Cerebellar nuclear complex (tissue), 1 donor: ENCODE measurements at places on chromosomes 2 and 18.

GRCh38 chr2:240248721-240249422, 108.4 kb upstream of the OTOS start:
- DNase-seq, result no peak

DNA sequence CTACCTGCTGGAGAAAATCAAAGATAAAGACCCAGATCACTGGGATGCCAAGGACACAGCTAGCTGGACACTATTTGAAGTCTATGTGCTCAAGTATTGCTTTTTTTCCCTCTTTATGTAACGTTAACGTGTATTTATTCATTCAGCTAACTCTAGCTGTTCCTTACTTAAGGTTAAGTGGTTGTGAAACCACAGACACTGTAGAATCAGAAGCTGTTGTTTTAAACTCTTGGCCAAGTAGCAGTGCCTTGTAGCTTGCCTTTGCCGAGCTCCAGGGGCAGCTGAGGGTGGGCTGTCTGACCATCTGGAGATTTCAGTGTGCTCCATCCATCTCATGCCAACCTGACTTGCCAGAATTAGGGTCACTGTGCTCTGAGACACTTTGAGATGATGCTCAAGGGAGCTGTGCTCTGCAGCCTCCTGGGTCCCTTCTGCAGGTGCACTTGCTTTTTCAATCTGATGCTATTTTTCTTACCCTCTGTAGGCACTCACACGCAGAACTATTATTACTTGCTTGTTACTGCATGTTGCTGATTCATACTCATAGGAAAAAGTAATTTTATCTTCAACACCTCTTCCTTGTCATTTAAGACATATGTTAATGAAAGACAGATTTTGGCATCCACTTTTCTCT, 116.2 kb downstream of the METTL8 start:
- no peak for DNase-seq

DNA sequence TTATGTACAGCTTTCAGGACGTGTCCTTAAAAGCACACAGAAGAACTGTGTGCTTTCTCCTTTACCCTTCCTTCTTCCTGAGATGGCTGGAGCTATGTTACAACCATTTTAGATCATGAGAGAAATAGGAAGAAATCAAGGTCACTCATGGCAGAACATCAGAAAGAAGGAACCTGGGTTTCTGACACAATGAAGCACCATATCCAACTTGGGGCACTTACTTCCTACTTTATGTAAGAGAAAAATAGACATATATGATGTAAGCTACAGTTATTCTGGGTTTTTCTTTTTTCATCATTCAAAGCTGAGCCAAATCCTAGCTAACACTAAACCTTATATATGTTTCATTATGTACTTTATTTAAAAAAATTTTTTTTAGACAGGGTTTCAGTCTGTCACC, 79.5 kb downstream of the FAM161A start:
- DNase-seq, result no peak

DNA sequence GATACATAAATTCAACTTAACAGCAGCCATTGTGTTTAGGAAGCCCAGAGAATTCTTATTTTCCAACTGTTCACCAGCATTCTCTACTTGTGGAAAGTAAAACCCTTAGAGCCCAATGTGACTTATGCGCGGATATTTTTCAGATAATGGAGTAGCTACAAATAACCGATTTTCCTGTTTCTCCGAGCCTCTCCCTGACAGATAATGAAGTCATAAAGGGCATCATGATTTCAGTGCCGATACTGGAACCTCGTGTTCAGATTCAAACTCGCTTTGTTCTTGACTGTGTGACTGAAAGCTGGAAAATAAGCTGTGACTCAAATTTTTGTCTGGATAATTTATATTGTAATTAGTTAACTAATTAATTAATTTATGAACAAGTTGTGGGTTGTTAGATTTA, 228.2 kb downstream of the VAPA start:
- DNase-seq, result no peak

- no peak for DNase-seq
These were observed 83.9 kb downstream of the CBLN2 start for GRCh38 chr18:72460210-72460680.

DNA sequence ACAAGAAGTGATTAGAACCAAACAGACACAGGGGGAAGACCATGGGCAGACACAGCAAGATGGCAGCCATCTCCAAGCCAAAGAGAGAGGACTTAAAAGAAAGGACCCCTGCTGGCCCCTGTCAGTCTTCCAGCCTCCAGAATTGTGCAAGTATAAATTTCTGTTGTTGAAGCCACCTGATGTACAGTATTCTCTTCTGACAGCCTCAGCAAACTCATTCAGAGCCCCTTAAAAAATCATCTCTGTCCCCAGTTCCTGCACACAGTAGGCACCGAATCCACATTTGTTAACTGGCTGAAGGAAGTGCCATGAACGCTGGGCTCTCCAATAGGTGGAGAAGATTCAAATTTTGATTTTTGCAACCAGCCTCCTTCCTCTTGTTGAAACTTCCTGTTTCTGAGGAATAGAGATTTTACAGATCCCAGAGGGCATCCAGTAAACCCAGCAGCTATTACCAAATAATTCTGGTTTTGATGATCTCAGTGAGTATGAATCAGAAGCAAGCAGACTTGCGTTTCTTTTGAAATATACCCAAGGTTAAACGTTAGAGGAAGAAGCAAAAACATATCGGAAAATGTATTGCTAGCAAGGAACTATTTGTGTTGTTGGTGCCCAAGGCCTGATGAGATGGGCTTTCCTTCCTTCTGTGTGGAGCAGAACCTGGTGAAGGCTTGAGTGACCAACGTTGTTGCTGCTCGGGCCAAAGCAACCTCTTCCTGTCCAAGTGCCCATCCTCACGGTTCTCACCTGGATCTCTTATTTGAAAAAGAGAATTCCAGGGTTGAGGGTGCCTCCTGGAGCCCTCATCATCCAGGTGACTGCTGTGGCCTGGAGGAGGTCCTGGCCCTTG, 47.7 kb upstream of the PLB1 start:
- no peak for DNase-seq

- no peak for DNase-seq
These were observed 12.3 kb downstream of the FBLN7 start for GRCh38 chr2:112150447-112150846.

- no peak for DNase-seq
These were observed 36.0 kb downstream of the SLC66A2 start for GRCh38 chr18:79915161-79916127.

DNA sequence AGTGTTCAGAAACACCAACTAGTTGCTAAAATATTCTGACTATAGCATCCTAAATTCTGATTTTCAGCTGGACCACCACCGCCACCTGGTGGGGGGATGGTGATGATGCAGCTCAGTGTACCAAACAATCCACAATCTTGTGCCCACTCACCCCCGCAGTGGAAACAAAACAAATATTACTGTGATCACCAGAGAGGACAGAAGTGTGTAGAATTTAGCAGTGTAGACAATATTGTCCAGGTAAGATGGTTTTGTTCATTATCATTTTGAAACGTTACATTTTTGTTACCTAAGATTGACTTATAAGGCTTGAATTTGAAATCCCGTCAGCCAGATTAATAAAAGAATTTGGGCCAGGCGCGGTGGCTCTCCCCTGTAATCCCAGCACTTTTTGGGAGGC, 31.7 kb upstream of the UBXN4 start:
- DNase-seq, result peak; percentile 8

GRCh38 chr2:109458512-109458911, 155.3 kb downstream of the SEPTIN10 start:
- no peak for DNase-seq

DNA sequence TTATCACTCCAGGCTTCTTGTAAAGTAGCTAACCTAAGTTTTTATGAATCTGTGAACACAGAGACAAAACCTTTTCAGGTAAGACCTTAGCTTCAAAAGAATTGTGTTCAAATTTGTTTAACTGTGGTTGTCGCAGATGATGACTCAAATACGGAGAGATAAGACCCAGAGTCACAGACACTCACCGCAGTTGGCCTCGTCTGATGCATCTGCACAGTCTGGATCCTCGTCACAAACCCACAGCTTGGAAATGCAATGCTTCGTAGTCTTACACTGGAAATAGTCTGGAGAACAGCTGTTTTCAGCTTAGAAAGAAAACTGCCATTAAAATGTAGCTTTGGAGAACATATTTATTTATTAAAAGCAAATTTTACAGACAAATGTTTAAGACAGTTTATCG, 1662.1 kb upstream of the NXPH2 start:
- DNase-seq, result no peak

- DNase-seq, result no peak
These were observed 231.5 kb downstream of the SLC8A1 start for GRCh38 chr2:40220177-40220925.

GRCh38 chr18:77645170-77645872, 395.7 kb downstream of the GALR1 start:
- DNase-seq, result no peak

DNA sequence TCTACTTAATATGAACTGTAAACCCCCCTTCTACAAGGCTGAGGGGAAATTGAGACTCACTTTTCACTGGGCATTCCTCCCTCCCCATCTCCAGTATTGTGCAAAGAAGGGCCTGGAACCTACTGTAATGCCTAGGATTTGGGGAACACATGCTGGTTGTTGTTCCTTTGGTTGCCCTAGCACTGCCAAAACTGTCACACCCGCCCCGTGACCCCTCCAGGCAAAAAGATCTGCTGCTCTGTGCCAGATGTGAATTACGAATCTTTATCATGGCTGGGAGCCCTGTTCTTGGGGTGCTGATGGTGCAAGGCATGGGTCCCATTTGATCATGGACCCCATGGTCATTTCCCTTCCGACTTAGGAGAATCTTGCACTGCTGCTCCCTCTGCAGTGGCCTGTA, 95.4 kb downstream of the CABLES1 start:
- no peak for DNase-seq

- DNase-seq, result no peak
These were observed 7.2 kb downstream of the PTPN4 start for GRCh38 chr2:119766944-119767343.

DNA sequence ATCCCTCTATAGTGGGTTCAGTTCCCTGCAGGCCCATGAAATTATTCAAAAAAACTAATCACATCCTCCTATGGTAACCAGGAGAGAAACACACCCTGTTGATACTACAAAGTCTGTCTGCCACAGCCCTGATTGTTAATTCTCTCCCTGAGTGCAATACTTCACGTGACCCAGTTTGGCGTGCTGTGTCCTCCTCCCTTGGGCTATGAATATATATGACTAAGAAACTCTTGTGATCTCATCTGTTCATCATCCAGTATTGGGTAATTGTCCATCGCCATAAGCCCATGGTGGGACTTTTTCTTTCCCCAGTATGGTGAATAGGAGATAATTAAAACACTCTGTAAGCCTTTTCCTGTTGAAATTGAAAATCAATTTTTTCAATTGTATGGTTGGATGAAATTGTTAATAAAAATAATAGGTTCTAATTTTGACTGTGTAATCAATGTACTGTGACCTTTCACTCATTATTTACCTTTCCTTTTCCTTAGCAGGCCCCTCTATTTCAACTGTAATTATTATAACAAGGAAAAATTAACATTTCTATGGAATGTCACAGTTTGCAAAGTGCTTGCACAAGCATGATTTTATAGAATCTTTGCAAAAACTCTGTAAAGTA, 1822.6 kb downstream of the SUCLG1 start:
- no peak for DNase-seq

DNA sequence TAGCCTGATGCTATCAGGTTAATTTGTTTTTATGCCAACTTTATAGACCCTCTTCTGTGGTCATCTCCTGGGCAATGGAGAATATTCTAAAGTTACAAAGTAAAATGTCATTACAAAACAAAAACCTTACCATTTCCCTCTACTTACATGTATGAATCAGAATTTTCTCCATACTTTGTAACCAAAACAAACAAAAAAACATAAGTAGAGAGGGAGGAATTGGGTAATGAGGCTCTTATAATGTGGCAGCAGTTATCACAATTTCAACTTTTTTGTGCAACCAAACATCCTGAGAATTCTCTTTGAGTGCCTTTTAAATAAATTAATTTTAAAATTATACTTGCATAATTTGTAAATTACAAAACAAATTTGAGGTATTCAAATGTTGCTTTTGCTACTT, 332.8 kb downstream of the TXNL1 start:
- DNase-seq, result no peak

GRCh38 chr18:34660572-34660971, 49.5 kb upstream of the DTNA start:
- DNase-seq, result no peak

GRCh38 chr2:67600222-67600871, 203.2 kb downstream of the ETAA1 start:
- DNase-seq, result no peak

DNA sequence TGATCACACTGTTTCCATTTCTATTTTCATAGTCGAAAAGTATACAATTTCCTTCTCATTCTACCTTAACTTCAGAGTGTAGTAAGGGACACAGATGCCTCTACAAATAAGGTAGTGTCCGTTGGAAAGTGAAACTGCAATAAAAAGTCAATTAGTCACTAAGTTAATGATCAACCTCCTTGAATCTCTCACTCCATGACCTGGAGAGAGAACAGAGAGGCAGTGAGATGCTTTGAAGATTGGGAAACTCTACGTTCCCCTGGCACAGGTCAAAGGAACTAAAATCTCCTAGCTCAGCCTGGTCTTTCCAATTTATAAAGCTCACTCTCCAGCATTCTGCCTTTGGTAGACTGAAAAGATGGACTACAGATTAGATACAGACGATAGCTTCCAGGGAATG, 153.8 kb upstream of the ACAA2 start:
- no peak for DNase-seq

GRCh38 chr2:3492951-3493614, 26.2 kb downstream of the ADI1 start:
- DNase-seq, result no peak

GRCh38 chr18:54880395-54881105, 52.3 kb downstream of the RAB27B start:
- no peak for DNase-seq

DNA sequence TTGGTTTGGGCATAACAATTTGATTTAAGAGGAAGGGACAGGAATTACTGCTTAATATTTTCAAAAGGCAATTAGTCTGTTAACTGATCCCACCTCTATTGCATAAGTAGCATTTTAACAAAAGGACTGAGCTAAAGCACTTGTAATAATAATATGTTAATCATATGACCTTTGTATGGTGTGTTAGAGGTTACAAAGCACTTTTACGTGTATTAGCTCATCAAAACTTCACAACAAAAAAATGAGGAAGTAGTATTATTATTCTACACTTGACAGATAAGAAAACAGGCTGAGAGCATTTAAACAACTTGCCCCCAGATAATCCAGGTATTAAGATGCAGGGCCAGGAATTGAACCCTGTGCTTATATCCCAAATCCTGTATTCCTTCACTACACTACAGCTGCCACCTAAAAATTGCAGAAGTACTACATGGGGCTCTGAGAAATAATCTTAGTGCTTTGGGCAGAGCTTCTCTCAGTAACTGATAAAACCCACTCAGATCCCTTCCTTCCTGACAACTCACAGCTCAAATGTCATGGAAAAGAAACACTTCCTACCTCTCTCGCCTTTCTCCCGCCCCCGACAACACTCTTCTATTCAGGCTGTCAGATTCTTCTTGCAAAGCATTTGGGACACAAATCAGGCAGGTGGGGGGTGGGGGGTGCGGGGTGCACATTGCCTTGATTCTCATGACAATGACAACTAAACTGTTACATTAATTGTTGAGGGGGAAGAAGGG, 20.7 kb upstream of the KCTD1 start:
- DNase-seq, result no peak
